ENCODE measurements at places on chromosomes 13 and 19.

GRCh38 chr19:7622933-7623685, 6.2 kb downstream of the XAB2 start:
- DNase-seq: no peak

DNA sequence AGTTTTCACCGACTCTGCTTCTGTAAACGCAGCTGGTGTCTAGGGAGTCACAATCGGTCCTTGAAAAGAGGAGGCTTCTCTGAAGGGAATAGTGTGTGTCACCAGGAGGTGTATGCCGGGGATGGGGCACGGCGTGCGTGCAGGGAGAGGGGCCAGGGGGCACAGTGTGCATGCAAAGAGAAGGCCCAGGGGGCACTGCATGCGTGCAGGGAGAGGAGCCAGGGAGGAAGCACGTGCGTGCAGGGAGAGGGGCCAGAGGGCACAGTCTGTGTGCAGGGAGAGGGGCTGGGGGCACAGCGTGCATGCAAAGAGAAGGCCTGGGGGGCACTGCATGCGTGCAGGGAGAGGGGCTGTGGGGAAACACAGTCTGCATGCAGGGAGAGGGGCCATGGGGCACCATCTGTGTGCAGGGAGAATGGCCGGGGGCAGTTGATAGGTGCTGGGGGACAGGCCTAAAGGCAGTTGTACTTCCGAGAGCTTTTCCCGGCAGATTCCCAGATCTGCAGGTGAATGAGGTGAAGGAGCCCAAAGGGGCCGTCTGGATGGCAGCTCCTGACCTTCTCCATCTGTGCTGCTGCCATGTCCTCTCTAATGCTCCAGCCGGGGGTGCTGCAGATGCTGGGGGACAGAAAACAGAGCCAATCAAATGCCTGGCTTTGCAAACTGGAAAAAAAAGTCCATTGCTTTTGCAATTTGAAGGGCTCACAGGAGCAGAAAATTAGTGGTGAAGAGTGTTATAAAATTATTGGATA, 36.4 kb downstream of the ATP11A start:
- DNase-seq: no peak

DNA sequence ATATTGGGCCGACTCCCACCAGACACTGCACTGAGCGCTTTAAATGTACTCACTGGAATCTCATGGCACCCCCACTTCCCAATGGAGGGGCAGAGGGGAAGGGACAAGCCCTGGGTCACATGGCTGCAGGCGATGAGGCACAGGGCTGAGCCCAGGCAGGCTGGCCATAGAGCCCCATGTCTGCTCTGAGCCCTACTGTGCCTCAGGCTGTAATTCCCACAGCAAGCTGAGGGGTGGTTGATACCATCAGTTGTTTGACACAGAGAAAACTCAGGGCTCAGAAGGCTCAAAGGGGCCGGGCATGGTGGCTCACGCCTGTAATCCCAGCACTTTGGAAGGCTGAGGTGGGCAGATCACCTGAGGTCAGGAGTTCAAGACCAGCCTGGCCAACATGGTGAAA, 25.1 kb downstream of the RFX1 start:
- DNase-seq: no peak

- DNase-seq: no peak
These were observed 26.9 kb downstream of the PCCA start for GRCh38 chr13:100115693-100116254.

DNA sequence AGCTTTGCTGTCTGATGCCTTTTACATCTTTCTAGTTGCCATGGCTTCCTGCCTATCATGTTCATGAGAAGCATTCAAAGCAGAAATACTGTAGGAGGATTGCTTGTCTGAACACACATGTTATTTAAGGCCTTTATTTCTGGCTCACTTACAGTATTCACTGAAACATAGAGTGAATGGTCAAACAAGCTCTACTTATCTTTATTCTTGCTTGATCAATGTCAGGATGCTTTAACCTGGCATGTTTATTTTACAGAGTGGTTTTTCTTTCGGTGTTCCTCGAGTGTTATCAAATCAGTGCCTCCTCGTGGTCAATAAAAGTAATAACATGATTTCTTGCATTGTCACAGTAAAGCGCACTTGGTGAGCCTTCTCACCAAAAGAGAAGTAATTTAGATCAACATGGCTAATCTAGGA, 73.5 kb upstream of the PCDH17 start:
- no peak for DNase-seq

DNA sequence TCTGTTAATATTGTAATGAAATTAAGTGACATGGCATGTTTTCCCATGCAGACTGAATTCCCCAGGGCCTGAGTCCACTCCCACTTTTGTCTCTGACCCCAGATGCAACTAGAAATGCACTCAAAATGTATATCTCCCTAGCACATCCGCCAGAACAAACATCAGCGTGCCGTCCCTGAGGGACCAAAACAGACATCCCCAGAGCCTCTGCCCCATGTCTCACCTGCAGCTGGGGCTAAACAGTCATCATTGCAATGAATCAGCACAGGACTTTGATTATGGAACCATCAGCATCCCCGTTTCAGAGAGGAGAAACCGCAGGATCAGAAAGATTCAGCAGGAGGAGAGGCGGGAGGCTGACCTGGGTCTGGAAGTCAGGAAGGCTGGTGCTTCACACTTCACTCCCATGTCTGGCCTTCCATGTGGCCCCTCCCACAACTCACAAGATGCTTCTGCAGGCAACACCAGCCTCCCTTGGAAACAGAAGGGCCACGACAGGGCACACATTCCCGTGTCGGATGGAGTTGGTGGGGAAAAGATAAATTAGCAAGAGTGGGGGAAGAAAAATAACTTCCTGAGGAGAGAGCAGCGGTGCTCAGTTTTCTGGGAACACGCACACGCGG, 130.6 kb upstream of the VSTM2B start:
- DNase-seq: no peak

GRCh38 chr13:75418997-75419396, 63.0 kb downstream of the TBC1D4 start:
- no peak for DNase-seq

- DNase-seq: no peak
These were observed 20.9 kb upstream of the PIK3R2 start for GRCh38 chr19:18131841-18132596.

DNA sequence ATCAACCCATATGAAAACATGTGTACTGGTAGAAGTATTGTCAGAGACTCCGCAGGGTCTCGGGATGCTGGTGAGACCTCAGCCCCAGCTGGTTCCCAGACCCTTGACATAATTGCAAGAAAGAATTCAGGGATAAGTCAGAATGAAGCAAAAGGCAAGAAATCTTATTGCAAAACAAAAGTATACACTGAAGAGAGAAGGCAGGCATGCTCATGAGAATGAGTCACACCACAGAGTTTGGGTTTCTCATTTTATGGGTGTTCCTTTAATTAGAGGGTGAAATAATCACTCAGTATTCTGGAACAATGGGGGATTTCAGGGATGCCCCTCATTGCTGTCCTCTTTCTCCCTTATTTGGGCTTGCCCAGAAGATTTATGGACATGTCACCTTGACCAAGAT, 1423.8 kb upstream of the MIR17HG start:
- DNase-seq: no peak

- no peak for DNase-seq
These were observed 97.0 kb upstream of the MBNL2 start for GRCh38 chr13:97124915-97125809.

- DNase-seq: no peak
These were observed 420.2 kb downstream of the KCTD12 start for GRCh38 chr13:76466043-76466442.

Data from activated CD4-positive, alpha-beta T cell treated with anti-CD3 and anti-CD28 coated beads, Interleukin-2, amount 50 U/mL, for 24 hours (primary cell).